Stimulated activated CD8-positive, alpha-beta memory T cell treated with anti-CD3 and anti-CD28 coated beads, Interleukin-7, amount 100 ng/mL, for 1 hour (primary cell): ENCODE measurements at places on chromosomes 5 and 9.

DNA sequence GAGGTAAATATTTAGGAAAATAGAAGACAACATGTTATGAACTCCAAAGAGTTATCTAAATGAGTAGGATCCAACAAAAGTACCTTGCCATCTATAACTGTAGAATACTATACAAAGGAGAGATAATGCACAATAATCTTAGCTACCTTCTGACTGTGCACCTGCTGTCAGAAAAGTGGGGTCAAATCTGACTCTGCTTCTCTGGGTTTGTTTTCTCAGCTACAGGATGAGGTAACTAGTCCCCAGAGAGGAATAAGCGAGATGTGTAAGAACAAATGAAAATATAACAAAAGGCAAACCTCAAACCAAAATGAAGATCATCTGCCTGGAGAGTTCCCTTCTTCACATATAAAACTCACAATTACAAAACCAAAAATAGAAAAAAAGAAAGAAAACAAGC is 204.8 kb downstream of the DCP2 start:
- DNase-seq: no peak

DNA sequence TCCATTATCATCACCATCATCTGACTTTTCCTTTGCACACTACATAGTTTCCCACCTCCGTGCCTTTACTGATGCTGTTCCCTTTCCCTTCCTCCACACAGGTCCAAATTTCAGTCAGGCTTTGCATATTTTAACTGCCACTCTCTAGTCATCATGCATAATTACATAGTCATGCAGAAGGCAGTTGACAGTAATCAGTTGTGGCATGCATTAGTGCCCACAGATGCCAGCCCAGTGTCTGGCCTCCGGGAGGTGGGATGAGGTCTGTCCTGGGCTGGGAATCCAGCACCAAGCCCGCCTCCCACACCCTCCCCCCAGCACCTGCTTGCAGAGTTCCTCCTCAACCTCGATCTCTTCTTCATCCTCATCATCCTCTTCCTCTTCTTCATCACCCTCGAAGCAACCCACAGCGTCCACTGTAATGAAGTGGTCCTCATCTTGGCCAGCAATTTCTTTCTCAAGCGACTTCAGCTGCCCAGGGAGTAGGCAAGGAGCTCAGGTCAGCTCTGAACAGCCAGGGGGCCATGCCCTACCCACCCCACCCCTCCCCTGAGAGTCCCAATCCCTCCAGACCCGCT is 8.8 kb downstream of the BBLN start:
- no peak for DNase-seq

GRCh38 chr5:42302186-42302585 is 121.1 kb upstream of the GHR start:
- DNase-seq: no peak

DNA sequence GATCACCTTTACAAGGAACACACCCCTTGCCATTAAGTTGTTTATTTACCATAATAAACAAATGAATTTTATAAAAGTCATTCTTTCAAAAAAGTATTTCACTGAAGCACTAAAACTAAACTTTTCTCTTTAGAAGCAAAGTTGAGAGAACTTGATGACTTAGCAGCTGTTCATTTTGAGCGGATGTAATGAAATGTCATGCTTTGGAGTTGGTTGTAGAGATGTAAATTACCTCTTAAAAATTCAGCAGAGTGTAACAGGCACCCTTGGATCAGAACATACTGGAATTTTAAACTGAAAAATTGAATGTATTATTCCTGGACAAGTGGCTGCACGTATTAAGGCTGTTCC is 617.2 kb downstream of the PDE4D start:
- no peak for DNase-seq

DNA sequence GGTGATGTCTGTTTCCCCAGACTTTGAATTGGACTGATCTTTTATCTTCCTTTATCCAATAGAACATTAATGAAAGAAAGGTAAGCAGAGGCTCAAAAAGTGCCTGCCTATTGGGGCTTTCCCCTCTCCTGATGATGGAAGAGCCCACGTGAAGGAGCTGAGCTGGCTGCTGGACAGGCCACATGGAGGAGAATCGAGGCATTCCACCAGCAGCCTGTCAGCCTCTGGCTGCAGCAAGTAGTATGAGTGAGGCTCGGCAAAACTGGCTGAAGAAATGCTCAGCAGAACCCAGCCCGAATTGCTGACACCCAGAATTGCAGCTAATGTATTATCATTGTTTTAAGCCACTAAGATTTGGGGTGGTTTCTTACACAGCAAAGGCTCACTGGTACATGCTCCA is 66.5 kb upstream of the STC2 start:
- no peak for DNase-seq

GRCh38 chr9:110048976-110049698 is 158.8 kb downstream of the C9orf152 start:
- no peak for DNase-seq

DNA sequence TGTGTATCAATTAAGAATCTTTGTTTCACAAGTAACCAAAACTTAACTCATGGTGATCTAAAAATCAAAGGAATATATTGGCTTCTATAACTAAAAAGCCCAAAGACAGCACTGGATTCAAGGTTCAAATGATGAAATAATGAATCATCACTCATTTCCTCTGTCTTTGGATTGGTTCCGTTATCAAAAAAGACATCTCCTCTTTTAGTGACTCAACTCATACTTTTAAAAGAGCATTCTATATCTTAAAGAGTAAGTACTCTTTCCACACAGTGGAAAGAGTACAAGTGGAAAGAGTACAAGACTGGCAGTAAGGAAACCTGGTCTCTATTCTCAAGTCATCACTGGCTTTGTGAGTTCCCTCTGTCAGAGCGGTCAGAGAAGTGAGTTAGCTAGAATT is 141.4 kb upstream of the NMUR2 start:
- no peak for DNase-seq

DNA sequence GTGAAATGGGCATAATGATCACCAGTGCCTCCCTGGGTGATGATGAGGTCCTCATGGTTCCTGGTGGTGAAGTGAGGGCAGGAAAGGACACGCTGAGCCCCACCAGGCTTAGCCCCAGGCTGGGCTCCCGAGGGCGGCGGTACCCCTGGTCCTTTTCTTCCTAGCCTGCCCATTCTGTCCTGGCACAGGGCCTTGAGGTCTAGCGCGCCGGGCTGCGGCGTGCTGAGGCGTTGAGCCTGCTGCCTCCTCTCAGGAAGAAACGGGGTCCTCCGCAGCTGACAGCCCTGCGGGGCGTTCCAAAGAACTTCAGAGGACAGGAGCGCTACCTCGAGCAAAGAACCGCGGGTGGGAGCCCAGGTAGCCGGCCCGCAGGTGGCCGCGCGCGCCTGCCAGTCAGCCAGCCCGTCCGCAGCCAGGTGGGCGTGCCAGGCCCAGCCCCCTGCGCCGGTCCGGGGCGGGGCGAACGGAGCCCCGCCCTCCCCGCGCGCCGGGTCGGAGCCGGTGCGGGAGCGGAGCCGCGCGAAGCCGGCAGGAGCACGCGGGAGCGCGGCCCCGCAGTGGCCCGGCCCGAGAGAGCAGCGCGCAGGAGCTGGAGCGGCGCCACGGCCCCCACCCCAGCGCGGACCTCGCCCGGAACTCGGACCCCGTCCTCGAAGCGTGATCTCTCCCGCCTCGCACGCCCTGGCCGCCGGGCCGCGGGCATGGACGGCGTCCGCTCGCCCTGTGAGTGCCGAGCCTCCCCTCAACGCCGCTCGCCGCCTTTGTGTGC is at the start of gene WNK2:
Gene WNK2 (plus strand): TSS at position 477 of the 769 bp plus-strand sequence. CDS start 791 bp downstream, outside the sequence.
- no peak for DNase-seq

DNA sequence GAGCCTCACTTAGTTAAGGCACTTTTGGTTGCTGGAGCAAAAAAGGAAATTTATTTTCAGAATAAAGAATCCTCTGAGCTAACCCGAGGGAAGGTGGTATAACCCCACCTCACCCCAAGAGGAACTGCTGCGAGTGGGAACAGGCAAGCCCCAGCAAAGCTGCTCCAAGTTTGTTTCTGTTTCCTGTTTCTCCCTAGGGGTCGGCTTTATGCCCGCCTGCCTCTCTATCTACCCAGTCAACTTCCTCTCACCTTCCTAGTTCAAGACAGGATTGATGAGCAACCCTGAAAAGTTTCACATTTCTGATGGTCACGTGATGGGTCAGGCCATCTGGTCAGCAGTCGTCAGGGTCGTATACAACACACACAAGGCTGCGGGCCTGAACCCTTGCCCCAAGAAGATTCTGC is 31.1 kb downstream of the TRIO start:
- no peak for DNase-seq

DNA sequence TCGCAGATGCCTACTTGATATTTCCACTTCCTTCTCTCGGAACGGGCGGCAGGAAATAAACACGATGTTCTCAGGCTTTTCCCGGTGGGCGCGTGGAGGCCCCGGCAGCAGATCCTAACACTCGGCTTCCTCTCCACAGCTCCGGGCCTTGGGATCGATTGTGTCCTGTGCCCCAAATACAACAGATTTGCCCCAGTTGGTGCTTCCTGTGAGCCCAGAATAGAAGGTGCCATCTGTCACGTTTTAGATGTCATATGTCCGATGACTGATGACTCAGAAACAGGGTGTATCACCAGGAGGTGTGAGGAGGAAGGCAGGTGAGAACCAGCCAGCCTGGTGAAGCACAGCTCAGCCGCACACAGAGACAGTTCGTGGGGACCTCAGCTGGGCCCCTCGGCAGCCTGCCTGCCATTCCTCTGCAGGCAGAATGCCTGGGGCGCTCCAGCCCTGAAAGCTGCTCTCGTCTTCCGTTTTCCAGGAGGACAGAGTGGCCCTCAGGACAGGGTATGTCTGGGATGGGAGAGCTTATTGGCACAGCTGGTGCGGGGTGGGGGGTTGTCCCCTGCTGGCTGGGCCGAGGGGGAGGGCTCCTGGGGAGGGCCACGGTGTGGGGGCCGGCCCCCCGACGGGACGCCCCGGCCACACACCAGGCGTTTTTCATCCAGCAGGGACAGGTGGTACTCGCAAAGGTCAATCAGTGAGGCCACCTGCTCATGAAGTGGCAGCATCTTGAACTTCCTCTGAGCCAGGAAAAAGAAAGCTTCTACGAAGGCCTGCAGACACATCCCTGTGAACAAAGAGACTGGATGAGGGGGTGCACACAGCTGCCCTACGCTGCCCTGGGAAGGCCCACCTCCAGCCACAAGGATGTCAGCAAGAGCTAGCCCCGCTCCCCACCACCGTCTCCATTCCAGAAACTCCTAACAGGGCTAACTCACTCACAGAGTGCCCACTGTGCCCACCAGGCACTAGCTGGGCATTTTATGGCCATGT is 171.0 kb downstream of the DAB2IP start:
- DNase-seq: no peak

DNA sequence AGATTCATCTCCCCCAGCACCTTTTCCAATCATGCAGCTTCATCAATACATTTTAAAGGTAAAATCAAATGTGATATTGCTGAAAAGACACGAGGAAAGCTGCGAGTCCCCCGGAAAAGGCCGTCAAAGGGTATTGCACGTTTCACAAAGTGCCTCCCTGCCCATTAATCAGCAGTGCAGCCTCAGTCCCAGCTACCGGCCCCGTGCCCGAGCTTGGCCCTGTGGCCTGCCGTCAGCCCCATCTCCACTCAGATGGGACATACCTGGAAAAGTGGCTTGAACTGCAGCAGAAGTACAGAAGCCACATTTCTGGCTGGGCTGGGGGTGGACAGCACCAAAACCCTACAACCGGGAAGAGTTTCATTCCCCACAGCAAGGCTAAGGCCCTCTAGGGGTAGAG is 39.9 kb upstream of the EQTN start:
- no peak for DNase-seq

DNA sequence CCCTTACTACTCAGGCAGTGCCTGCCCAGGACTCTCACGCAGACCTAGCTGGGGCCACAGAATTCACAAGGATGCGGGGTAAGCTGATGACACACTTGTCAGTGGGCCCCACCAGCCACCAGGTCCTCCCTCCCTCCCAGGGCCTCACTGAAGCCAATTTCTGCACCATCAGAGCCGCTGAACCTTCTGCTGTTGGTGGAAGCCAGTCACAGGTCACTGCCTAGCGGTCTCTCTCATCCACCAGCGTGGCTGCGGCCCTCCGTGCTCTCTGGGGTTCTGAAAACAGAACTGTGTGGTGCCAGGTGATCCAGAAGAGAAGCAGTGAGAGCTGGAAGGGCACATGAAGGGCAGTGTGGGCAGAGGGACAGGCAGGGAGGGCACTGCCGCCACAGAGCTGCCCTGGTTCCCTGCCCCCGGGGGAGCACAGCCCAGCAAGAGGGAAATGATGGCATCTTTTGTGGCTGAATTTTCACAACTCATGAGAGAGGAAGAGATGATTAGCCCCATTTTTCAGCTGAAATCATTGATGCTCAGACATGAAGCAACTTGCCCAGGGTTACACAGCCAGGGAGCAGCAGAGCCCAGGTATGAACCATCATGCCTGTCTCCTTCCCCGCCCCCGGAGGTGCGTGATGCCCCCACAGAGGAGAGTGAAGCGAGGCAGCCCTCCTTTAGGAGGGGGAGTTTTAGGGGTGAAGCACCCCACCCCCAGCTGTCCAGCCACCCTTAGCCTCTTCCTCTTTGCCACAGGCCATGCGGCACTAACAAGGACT is 41.4 kb upstream of the CPLX2 start:
- no peak for DNase-seq

DNA sequence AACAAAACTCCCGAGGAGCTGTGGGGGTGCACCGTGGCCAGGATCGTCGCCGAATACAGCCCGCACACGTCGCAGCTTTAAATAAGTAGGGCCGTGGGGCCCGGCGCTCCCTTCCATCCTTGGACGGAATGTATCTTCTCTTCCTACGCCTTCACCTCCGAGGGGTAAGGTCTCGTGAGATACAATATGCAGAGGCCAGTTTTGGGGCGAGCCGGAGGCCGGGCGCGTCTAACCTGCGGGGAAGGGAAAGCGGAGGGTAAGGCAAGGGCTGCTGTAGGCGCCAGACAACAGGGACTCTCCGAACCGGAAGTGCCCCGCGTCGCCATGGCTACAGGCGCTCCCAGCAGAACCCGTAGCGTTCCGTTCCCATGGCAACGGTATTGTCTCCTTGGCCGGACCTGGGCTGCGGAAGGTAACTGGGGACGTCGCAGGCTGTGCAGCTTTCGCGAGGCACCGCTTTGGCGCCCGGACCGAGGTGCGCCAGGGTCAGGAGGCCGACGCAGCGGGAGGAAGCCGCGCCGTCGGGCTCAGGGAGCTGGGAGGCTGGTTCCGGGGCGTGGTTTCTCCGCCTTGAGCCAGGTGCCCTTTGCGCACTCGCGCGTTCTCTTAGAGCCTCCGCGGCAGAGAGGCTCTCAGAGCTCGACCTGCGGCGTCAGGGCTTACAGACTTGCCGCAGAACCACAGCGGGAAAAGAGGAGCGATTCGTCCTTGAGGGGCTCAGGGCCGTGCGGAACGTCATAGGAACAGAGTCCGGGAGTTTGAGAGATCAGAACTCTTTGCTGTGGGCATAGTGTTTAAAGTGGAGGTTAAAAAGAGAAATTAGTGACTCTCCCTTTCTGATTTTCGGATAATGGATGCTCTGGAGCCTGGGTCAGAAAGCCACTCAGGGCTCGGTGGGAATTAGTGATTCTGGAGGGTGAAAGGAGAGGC is at the start of gene TTC23L:
Gene TTC23L (plus strand): TSS at position 380 of the 930 bp plus-strand sequence. CDS start 1,508 bp downstream, outside the sequence.
- peak; percentile 72 for DNase-seq

GRCh38 chr5:427415-428087 is 15.4 kb upstream of the EXOC3 start:
- no peak for DNase-seq

- no peak for DNase-seq
Measured at GRCh38 chr9:12934545-12935272, 159.9 kb downstream of the LURAP1L start.
